ENCODE measurements at places on chromosomes 2 and 18.

DNA sequence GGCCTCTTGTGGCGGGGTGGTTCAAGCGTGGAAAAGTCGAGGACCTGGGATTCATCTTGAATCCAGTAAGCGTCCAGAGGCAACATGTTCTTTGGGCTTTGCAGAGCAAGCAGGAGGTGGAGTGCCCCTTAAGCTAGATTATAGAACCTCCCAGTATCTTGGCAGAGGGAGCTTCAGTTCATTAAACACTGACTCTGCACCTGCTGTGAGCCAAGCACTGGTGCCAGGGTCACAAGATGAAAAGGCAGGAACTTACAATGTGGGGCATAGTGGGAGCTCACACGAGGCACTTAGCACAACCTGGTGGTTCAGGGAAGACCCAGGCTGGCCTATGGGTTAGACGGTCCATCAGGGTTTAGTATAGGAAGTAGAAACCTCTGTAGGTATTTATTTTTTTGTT lies 7.4 kb upstream of the FZD5 start:
- DNase-seq = no peak

DNA sequence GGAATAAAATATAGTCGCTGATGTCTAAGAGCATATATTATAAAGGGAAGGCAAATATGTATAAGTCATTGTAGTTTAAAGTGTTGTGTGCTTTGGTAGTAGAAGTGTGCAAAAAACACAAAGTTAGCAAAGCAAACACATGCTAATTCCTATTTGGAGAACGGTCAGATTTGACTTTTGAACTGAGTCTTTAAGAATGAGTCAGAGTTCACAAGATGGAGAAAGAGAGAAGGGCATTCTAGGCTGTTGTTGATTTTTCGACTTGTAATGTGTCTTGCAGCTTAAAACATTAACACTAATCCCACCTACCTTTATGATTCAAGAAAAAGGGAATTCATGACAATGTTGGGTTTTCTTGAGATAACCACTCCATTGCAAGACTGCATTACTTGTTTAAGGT lies 98.1 kb downstream of the CRIM1 start:
- DNase-seq = no peak

GRCh38 chr18:49249521-49249920 lies 210.9 kb downstream of the DYM start:
- DNase-seq = no peak

- DNase-seq = no peak
Measured at GRCh38 chr18:8224576-8224975, 384.7 kb upstream of the RAB12 start.

GRCh38 chr2:201208563-201209252 lies 25.8 kb downstream of the CASP10 start:
- no peak for DNase-seq

DNA sequence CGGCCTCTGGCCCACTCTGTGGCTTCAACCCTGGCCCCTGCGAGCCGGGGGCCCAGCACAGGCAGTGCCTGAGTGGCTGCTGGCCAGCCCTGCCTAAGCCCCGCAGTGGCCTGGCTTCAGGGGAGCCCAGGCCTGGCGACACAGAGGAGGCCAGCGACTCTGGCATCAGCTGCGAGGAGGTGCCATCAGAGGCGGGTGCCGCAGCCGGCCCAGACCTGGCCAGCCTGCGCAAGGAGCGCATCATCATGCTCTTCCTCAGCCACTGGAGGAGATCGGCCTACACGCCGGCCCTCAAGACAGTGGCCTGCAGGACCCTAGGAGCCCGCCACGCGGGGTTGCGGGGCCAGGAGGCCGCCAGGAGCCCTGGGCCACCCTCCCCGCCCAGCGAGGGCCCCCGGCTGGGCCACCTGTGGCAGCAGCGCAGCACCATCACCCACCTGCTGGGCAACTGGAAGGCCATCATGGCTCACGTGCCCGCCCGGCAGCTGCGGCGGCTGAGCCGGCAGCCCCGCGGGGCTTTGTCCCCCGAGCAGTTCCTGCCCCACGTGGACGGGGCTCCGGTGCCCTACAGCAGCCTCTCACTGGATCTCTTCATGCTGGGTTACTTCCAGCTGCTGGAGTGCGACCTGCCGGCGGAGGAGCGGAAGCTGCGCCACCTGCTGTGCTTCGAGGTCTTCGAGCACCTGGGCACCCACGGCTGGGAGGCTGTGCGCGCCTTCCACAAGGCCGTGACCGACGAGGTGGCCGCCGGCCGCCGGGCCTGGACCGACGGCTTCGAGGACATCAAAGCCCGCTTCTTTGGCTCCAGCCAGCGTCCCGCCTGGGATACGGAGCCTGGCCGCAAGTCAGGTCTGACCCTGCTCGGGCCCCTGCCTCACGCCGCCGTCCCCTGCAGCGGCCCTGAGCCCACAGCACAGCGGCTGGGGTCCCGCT lies 7.5 kb upstream of the KLHL30 start:
- DNase-seq = no peak

All from activated naive CD8-positive, alpha-beta T cell treated with anti-CD3 and anti-CD28 coated beads, Interleukin-2, amount 50 U/mL, for 16 hours (primary cell).